ENCODE measurements at places on chromosomes 11 and 22. TPM values are rescaled to one million over a fixed set of nuclear protein-coding genes. Genes with fewer than 3 reads are reported as not detected.

PGR gene
- 1.7 TPM for total RNA-seq

ENTHD1 gene
- not detected for total RNA-seq

IGLL1 gene
- total RNA-seq: not detected

OR8D1 gene
- not detected for total RNA-seq

PHOX2A gene
- total RNA-seq: not detected

EFCAB6 gene
- total RNA-seq: 0.94 TPM

CST6 gene
- total RNA-seq: not detected

CCDC81 gene
- 22.3 TPM for total RNA-seq

OR4S1 gene
- total RNA-seq: not detected

HORMAD2 gene
- total RNA-seq: not detected

MRGPRX3 gene
- total RNA-seq: not detected

TSPAN32 gene
- not detected for total RNA-seq

Data from Peyer's patch (tissue), 4 donors.